Omental fat pad (tissue), 4 donors: ENCODE measurements at places on chromosomes 13 and 19.

GRCh38 chr19:53872762-53873161 is 5.1 kb downstream of the MYADM start:
- DNase-seq, result no peak

DNA sequence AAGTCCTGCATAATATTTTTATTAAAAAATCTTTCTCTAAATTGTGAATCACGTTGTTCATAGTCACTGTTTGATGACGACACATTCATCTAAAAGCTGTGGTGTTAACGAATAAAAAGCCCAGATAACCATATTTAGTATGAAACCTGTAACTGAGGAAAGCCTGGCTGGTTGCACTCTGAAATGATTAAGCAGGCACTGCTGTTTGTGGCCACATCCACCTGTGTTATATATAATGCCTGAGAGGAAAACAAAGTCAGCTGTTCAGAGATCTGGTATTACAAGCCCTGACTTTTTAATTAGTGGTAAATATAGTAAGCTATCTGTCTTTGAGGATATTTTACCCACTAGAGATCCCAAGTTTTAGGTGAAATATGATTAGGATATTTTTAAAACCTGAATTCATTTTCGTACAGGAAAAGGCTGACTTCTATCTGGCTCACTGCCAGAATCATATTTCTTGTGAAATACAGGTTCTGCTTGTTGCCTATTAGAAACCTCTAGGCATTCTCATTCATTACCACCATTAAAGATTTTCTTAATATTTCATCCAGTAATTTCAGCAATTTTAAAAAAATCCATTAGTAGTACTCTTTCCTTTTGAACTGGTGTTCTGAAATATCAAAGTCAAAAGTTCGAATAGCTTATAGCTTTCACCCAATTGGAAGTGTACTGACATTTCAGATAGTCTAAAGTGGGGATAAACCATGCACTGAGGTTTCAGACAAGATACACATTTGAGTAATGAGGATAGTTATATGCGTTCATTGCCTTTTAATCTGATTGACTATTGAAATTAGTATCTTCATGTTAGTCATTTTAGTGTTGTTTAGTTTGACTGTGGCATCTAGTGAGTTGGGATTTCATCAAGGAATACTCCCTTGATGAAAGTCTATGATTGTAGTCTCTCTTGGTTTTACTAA is 79.7 kb downstream of the LMO7 start:
- DNase-seq, result no peak

GRCh38 chr13:95221971-95222732 is 79.1 kb downstream of the ABCC4 start:
- DNase-seq, result no peak

- DNase-seq, result no peak
These were observed 14.4 kb downstream of the C3 start for GRCh38 chr19:6705931-6706632.

DNA sequence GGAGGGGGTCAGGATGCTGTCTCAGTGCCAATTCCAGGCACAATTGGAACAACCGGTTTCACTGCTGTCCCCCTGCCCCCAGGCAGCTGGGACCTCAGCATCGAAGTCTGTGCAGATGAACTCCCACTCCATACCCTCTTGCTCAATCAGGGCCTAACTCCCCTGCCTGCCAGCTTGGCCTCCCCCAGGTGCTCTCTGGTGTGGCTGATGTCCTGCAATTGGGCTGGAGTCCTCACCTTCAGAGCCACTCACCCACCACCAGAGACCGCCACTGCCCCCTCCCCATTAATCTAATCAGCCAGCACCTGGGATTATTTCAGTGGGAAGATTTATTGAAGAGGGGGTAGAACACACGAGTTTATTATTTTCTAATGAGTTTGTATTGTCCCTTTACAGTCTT is 118.8 kb downstream of the MIPEP start:
- no peak for DNase-seq

- DNase-seq, result no peak
These were observed 60.5 kb downstream of the MAP4K1 start for GRCh38 chr19:38557205-38557799.

- no peak for DNase-seq
These were observed 65.1 kb upstream of the GTF3A start for GRCh38 chr13:27359199-27359821.

GRCh38 chr13:33509642-33510229 is 224.2 kb upstream of the STARD13 start:
- DNase-seq, result no peak

DNA sequence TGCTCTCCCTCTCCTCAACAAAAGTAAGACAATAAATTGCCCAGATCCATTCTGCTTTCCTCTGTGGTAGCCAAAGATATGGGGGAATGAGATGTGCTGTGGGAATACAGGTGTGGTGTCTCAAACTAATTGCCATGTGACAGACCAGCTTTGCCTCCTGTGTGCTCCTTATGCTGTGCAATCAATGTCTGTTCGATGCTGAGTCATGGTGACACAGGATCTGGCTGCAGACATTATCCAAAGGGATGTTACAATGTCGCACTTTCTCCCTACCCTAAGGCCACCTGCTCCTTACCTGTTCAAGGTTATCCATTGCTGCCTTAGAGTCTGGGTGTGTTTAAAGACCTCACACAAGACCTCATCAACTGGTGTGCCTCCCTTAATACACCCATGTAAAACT is 32.5 kb downstream of the FGF14 start:
- no peak for DNase-seq

GRCh38 chr13:30991922-30992321 is 59.5 kb downstream of the TEX26 start:
- DNase-seq, result no peak

GRCh38 chr13:76968041-76968440 is 19.7 kb downstream of the ACOD1 start:
- DNase-seq, result no peak

DNA sequence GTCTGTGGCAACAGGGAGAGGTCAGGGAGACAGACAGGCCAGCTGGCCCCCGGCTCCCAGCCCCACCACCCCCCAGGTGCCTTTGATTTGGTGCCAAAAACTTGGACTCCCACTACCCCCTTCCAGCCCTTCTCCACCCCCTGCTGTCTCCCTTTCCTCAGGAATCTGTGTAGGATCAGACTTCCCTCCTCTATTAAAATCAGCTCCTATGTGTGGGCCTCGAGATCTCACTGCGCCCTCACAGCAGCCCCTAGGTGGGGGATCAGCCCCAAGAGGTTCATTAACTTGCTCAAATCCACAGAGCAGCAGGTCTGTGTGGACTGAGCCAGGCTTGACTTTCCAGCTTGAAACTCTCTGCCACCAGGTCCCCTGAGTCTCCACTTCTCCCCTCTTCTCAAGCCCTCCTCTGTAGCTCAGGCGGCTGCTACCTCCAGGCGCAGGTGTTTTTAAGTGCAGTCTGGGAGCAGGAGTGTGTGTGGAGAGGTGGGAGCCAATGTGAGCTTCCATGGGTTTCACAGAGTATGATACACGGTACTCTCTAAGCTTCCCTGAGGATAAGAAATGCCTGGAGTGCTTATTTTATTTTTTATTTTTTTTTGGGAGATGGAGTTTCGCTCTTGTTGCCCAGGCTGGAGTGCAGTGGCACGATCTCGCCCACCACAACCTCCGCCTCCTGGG is 1.7 kb downstream of the GAPDHS start:
- no peak for DNase-seq

DNA sequence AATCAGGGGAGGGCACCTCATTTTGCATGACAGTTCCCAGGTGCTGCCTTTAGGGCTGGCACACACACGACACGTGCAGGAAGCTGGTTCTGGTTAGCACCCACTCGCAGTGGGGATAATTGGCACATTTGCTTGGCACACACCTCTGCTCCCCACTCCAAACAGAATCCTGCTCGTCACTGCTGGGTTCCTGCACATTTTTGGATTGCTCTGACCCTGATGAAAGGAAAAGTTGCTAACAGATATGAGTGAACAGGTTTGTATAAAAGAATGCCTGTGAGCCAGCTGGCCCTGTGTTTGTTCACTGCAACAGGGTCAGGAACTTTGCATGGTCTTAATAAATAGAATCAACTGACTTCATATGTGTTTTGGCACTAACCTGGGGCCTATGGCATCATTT is 1500.4 kb downstream of the EFNB2 start:
- no peak for DNase-seq

GRCh38 chr19:44988896-44989556 is 12.2 kb upstream of the RELB start:
- DNase-seq, result peak; percentile 43

DNA sequence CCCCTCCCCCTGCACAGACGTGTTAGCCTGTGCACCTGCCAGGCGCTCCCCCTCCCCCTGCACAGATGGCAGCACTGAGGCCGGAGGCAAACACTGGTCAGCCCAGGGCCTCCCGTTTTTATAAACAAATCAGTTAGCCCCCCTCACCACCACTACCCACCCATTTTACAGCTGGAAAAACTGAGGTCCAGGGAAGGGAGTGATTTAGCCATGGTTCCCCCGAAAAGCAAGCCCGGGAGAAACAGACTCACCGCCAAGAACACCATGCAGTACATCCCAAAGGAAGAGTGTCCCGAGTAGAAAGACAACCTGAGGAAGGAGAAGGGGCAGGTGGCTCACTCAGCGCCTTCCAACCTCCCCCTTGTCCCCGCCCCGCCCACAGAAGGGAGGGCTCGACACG is 8.7 kb downstream of the PLPP2 start:
- no peak for DNase-seq

- DNase-seq, result no peak
These were observed 10.6 kb downstream of the SLC15A1 start for GRCh38 chr13:98741741-98742435.

- DNase-seq, result no peak
These were observed 154.5 kb downstream of the DCT start for GRCh38 chr13:94324767-94325540.

GRCh38 chr13:107104631-107105030 is 536.7 kb upstream of the ARGLU1 start:
- DNase-seq, result no peak

DNA sequence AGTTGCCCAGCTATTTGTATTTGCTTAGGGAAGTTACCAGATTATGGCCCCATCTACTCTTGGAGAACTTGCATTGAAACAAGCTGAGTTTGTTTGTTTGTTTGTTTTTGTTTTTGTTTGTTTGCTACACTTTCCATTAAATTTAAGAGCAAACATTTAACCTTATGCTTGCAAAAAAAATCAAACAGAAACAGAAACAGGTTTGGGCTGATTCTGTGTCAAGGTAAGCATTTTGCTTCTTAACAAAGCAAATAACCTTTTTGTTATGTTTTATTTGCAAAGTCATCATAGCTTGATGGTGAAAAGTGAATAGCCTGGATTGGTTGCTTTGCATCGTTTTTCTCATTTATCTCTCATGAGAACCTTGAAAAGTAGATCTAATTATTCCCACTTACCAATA is 531.8 kb downstream of the EFNB2 start:
- no peak for DNase-seq

DNA sequence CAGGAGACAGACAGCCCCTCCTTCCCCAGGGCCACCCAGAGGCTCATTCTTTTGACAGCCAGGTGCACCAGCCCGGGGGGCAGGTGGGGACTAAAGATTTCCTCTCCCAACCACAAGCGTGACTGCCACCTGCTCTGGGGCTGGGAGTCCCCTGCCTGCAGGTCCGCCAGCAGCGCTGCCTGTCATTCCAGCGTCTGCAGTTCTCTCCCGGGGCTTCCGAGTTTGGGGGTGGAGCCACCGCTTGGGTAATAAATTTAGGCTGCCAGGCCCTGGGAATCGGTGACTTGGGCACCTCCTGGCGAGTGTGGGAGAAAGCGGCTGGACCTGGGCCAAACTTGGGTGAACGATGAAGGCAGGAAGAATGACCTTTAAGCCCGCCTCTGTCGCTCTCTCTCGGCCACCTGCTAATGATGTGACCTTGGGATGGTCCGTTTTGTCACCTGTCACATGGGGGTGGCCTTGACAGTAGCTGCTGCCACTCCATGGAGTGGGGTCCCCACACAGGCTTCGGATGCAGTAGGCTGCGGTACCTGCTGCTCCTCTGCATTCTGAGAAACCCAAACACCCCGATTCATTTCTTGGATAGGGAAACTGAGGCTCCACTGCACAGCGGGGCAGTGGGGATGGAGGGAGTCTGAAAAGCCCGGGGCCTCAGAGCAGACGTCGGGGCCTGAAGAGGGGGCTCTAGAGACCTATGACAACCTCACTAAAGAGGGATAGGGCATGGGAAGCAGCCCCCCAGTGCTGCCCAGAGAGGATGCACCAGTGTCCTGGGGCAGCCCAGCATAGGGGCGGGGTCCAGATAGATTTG is 12.8 kb downstream of the FUT6 start:
- no peak for DNase-seq

DNA sequence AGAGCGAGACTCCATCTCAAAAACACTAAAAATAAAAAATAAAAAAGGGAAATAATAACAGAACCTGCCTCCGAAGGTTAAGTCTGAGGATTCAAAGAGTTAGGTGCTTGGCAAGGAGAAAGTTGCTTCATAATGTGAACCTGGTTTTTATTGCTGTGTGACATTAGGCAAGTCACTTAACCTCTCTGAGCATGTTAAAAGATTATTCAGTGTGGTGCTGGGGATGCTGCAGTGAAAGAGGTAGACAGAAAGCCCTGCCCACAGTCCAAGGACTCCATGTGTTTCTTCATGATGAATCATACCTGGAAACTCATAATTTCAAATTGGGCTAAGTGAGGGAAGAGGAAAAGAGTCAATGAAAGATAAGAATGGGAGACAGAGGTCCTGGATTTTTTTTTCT is 2.4 kb downstream of the IL27RA start:
- no peak for DNase-seq

- DNase-seq, result no peak
These were observed 562.5 kb downstream of the EFNB2 start for GRCh38 chr13:105972811-105973590.

GRCh38 chr13:113022745-113023574 is 53.9 kb downstream of the MCF2L start:
- no peak for DNase-seq

- no peak for DNase-seq
These were observed 15.4 kb upstream of the TMEM255B start for GRCh38 chr13:113743366-113744195.

DNA sequence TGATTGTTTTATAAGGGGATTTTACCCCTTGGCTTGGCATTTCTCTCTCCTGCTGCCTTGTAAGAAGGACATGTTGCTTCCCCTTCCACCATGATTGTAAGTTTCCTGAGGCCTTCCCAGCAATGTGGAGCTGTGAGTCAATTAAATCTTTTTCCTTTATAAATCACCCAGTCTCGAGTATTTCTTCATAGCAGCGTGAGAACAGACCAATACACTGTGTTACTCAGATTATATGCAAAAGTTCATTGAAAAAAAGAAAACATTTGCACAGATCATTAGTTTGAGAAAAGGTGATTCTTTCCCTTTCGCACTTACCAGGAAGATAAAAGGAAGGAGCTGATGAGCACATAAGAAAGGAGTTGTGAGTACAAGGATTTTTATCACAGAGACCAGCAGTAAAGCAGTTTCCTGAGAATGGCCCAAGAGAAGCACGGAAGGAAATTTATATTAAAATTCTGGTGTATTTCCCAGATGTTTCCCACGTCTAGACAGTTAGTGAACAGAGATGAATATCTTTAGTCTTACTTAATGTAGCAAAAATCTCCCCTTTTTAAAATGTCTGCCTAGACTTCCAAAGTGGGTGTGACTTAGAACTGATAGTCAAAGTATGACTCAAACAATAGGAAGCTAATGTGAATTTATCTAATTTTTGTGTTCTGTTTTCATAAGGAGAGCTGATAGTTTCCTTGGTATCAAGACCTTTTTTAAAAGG is 431.8 kb upstream of the SGCG start:
- no peak for DNase-seq

- DNase-seq, result no peak
These were observed 69.6 kb upstream of the TSHZ3 start for GRCh38 chr19:31418692-31419430.

- no peak for DNase-seq
These were observed 94.0 kb downstream of the PCDH9 start for GRCh38 chr13:67136157-67136556.
